ENCODE measurements at places on chromosomes 2 and 18.

DNA sequence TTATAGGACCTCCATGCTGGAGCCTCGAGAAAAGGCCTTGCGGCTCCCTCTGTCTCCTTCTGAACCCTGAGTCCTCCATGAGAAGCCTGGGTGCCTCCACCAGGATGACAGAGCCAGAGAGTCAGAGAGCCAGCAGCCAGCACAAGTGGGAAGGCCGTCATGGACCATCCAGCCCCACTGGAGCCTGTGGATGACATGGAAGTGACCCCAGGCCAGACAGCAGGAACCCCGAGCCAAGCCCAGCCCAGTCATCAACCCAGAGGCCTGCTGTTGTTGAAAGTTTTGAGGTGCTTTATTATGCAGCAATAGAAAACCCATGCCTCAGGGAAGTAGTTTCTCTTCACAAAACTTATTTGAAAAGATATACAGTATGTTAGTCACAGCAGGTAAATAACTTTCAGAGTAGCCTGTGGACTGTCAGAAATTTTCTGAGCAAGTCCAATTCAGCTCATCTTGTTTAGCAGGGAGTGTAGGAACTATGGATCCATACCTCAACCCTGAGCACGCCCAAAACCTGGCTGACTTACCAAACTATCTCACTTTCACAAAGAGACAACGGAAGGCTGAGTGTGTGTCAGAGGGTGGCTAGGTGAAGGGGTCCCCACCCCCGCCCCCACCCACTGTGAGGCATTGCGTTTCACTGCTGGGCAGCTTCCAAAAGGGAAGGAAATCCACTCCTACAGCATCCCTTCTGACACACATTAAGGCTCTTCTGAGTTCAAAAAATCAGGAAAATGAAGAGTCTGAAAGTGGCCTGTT lies 79.9 kb upstream of the NDUFV2 start:
- no peak for DNase-seq

- DNase-seq, result no peak
Observed at GRCh38 chr2:38658613-38659012, 7.3 kb upstream of the GALM start.

DNA sequence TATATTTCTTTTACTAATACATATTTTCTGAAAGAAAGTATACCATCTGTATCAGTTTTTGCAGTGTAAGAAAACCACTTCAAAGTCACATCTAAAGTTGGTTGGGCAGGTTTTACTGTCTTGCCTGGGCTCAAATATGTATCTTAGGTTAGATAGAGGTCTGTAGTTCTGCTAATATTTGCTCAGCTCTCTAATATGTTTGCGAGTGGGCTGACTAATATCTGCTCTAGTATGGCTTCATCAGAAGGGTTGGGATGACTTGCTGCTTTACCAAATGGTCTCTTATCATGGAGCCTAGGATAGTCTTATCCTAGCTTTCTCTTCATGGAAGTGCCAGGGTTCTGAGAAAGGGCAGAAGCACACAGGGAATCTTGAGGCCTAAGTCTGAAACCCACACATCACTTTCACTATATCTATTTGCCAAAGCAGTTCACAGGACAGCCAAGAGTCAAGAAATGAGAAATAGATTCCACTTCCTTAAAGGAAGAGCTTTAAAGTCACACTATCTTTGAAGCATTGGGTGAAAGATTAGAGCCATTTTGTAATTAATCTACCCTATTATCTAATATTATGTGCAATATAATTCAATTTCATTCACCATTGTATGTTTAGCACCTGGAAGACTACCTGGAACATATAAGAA lies 610.0 kb downstream of the KCNJ3 start:
- DNase-seq, result no peak

GRCh38 chr2:61658841-61659780 lies 121.0 kb upstream of the XPO1 start:
- no peak for DNase-seq

GRCh38 chr2:10306901-10307463 lies 4.3 kb downstream of the HPCAL1 start:
- DNase-seq, result no peak

DNA sequence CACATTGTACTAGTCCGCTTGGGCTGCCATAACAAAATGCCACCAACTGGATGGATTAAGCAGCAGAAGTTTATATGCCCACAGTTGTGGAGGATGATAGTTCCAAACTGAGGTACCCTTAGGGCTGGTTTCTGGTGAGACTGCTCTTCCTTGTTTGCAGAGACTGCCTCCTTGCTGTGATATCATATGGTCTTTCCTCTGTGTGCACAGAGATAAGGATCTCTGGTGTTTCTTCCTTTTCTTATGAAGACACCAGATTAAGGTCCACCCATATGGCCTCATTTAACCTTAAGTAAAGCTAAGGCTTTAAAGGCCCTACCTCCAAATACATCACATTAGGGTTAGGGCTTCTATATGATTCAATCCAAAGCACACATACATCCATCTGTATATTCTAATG lies 738.2 kb upstream of the GCFC2 start:
- DNase-seq, result no peak

DNA sequence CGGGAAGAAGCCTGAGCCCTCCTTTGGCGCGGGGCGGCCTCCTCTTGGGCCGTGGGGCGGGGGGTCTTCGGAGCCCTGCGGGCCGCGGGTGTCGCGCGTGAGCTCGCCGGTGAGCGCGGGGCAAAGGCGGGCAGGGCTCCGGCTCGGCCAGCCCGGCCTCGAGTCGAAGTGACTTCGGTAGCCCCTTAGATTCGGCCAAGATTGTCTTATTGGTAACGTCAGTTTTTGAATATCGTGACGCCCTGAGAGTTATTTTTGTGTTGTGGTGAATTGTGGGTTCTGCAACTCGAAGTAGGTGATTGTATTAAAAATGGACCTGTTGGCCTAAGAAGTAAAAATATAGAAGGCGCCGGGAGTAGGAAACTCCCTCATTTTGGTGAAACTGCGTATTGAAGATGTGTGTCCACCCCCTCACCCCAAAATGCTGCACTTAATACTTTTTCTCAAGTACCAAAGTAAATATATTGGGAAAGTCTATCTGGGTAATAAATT lies 669 bp downstream of the MARCHF7 start:
- DNase-seq, result no peak

DNA sequence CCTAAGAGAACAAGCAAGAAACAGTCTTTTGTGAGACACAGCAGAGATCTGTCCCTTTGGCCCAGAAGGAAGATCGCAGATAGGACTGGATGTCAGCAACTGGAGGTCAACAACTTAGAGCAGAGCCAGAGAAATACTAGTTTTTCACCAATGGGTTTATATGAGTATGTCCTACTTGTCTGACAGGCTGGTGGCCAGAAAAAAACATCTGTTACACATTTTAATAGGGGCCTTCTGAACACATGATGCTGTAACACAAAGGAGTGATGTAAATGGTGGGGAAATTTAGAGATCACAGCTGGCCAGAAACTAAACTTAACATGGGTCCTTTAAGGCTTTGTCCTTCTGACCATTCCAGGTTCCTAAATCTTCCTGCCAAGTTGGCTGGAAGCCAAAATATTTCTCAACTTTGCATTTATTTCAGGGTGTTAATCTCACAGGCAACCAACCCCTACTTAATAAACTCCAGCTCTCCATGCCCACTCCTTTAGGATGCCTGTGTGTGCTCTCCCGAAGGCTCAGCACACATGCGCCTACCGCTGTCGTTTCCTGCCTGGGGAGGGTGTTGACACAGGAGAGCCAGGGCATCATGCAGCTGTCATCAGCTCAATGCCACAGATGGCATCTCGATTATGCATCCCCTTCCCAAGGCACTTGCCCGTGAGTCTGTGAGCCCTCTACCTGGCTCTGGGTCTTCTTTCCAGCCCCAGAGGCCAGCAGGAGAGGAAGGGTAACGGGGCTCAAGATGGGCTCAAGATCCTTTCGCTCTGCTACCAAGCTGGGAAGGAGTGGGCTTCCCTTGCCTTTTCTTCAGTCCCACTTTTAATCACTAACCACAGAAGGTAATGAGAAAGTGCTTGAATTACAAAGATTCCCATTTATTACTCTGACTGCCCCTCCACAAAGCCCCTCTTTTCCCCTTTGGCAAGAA lies 252.5 kb downstream of the ETAA1 start:
- DNase-seq, result no peak

- DNase-seq, result no peak
Observed at GRCh38 chr18:78390348-78390951, 589.2 kb upstream of the SALL3 start.

- no peak for DNase-seq
Observed at GRCh38 chr2:157420771-157421323, 23.0 kb downstream of the CYTIP start.

DNA sequence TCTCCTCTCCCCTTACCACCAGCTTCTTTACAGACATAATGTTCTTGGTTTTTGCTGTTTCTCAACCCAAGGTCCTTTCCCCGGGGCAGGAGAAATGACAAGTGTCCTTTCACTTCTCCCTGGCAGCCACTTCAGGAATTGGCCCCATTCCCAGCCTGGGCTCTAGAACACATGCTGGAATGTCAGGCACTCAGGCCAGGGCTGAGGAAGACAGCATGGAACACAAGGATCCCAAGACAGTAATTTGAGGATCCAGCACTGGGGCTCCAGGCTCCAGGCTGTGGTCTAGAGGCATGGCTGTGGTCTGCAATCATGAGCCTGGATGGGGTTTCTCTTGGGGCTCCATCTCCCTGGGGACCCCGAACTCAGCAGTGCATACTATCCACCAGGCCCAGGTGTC lies 201.4 kb downstream of the CELF4 start:
- no peak for DNase-seq

DNA sequence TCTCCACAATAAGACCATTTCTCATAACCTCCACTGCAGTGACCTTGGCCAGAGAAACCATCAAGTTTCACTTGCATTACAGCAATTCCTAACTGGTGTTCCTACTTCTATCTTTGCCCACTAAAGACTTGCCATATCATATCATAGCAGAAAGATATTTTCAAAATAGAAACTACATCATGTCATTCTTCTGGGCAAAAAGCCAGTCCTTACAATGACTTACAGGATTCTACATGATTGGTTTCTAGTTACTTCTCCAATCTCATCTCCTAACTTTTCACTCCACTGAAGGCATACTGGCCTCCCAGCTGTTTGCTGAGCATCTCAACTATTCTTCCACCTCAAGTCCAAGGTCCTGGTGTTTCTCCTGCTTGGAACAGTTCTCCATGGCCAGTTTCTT lies 151.4 kb downstream of the HNMT start:
- DNase-seq, result no peak

GRCh38 chr2:27076323-27076722 lies 2.1 kb upstream of the EMILIN1 start:
- no peak for DNase-seq

GRCh38 chr18:13048061-13048595 lies 57.0 kb downstream of the CEP192 start:
- no peak for DNase-seq

DNA sequence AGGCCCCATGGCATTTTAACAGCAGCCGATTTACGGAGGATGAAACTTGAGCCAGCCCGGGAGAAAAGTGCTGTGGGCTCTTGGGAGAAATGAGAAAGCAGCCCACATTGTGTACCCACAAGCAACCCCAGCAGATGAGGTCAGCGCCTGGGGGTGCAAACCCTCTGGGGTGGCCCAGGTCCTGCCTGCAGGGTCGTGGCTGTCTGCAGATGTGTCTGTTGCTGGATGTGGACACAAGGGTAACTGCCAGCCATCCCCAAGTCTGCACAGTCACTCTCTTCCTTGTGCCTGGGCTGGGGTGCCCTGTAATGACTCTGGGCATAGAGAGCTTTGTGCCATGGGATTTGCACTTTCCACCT lies 170.8 kb downstream of the PRKCE start:
- no peak for DNase-seq

- no peak for DNase-seq
Observed at GRCh38 chr2:16626497-16626896, 39.1 kb downstream of the CYRIA start.

DNA sequence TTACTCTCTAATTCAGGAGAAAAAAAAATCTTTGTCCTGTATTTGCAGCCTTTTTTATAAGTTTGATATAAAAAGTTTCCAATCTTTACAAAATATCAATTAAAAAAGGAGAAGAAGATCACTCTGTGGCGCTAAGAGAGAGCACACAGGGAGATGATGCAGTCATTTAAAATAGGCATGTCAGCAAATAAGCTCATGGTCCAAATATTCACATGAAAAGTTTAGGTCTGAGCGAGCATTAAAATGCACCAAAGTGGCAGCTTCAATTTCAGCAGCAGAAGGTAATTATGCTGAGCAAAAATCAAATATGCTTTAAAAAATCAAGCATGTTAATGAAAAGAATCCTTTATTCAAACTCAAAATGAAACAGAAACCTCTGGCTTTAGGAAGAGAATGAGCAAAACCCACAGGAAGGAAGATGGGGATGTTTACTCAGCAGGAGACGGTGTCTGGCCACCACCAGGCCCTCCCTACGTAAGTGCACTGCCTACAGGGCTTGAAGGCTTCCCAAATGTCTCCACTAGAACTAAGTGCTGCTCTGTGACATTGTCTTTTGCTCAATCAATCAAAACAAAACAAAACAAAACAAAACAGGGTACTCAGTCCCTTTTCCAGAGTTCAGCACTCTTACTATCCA lies 120.4 kb downstream of the L3MBTL4 start:
- no peak for DNase-seq

GRCh38 chr2:43452318-43452731 lies 143.5 kb downstream of the THADA start:
- no peak for DNase-seq

GRCh38 chr2:229931241-229931640 lies 8.9 kb downstream of the FBXO36 start:
- no peak for DNase-seq

Measured in neural crest cell (in vitro differentiated cells).